NCI-H2029 treated with DMSO at 0.1 percent for 48 hours (cell line): ENCODE measurements at places on chromosomes 16 and 17.

DNA sequence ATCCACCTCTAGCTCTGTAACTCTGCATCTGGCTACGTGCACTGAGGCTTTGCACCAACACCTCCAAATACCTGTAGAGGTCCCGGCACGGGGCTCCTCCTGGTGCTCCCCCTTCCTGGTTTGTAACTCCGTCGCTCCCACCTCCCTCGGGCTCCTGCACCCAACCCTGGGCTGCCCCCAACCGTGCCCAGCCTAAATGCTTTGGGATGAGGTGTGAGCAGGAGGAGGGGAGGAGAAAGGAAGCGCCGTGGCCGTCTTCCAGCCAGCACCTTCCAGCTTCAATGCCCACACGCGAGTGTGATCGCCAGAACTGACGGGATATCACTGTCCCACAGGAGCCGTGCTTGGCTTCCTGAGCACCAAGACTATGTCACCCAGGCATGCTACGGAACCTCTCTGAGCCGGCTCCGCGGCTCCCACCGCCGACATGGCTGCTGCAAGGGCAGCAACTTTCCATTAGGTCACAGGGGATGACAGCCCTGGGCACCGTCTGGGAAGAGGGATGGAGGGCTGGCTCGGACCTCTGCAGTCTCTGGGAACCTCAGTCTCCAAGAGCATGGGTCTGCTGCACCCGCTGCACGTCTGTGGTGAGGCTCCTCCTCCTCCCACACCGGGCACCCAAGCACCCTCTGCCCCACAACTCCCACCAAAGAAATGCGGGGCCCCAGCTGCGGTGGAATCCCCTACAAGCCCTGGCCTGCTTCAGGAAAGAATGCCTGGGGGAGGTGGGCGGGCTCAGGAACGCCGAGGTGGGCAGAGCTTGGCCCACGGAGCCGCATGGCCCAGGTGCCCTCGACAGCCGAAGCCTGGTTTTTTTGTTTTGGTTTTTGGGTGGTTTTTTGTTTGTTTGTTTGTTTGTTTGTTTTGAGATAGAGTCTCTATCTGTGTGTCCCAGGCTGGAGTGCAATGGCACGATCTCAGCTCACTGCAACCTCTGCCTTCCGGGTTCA, 6.4 kb upstream of the SLC38A10 start:
- DNase-seq: no peak

DNA sequence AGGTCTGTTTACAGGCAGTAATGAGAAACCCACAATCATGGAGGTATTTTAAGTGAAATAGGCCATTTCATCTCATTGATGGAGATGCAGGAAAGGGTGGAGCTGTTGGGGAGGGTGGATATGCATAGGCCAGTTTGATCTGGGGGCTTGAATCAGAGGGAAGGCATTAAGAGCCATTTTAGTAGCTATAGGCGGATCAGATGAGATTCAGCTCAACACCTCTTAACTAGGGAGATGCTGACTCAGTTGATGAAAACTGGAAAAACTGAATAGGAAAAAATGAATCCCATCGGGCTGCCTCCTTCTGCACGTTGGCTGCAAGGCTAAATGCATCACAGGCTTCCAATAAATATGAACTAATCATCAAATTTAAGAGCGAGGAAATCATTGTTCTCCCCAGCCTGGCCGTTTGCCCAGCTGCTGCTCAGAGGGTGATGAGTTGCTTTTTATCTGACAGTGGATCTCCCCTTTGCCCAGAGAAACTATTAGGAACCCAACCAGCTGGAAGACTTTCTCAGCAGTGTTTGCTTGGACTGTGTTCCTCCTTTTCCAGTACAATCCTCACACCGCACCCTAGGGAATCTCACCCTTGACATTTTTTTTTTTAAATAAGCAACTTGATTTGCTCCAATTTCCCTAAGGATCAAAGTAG, 149.6 kb downstream of the SOX9 start:
- DNase-seq: no peak

GRCh38 chr17:72463287-72464102, 342.7 kb downstream of the SOX9 start:
- DNase-seq: no peak

- no peak for DNase-seq
Measured at GRCh38 chr17:77572851-77573250, 385.7 kb upstream of the TNRC6C start.

- no peak for DNase-seq
Measured at GRCh38 chr17:74544991-74545842, 698 bp downstream of the CD300C start.

DNA sequence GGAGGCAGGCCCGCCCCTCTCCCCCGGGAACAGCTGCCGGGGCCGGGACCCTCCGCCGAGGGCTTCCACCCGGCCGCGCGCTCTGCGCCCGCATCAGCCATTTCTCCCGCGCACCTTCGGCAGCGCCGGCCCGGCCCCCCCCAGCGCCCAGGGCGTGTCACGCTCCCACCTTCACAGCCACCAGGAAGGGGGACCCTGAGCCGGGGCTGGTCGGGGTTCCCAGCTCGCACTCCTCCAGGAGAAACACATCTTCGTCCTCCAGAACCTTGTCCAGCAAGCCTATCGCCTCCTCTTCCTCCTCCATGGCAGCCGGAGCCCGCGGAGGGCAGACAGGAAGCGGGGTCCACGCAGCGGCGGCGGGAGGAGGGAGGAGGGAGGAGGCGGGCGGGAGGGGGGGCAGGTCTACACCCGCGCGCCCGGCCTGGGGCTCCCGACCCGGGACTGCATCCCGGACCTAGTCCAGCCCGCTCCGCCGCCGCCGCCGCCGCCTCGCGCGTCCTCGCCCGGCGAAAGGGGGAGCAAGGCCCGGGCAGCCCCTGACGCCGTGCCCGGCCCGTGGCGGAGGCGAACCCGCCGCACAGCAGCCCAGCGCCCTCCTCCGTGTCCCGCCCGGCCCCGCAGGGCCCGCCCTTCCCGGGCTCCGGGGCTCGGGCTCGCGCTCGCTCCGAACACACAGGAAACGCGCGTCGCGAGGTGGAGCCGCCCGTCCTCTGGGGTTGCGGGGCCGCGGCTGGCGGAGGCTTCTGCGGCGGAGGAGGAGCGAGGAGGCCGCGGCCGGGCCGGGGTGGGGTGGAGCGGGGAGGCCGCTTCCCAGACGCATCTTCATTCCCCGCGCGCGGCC, 70.8 kb downstream of the ABR start:
- DNase-seq: no peak

DNA sequence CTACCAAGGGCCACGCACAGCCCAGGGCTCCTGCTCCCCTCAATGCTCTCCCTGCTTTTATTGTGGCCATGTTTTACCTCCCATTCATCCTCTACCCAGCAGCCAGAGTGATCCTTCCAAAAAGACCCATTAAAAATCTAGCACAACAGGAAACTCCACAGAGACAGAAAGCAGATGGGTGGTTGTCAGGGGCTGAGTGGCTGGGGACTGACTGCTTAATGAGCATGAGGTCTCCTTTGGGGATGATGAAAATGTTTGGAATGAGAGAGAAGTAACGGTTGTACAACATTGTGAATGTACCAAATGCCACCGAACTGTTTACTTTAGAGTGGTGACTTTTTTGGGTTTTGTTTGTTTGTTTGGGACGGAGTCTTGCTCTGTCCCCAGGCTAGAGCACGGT, 107.4 kb downstream of the GAS7 start:
- DNase-seq: no peak

GRCh38 chr17:27569257-27569722, 61.7 kb upstream of the LGALS9 start:
- no peak for DNase-seq

- DNase-seq: peak; percentile 93
Measured at GRCh38 chr16:177394-177822, 928 bp downstream of the HBA1 start.

DNA sequence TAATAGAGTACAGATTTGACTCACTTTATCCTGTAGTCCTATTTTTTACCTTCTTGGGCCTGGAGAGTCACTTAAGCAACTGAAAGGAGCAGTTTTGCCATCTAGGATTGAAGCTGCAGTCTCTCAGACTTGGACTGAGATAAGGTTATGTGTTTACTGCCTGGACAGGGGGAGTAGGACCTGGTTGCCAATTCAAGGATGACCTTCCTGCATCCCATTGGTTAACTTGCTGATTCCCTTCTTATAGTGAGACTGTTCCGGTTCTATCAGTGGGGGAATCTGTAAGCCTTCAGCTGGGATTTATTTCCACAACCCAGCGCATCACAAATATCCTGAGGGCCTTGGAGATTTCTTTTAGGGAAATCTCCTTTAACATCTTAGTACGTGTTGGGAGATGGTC, 2.9 kb downstream of the UBN1 start:
- DNase-seq: no peak

- no peak for DNase-seq
Measured at GRCh38 chr16:85517563-85518179, 95.5 kb upstream of the GSE1 start.

GRCh38 chr17:1040216-1040600, 43.3 kb downstream of the TIMM22 start:
- no peak for DNase-seq

GRCh38 chr16:77775911-77776909, 12.2 kb upstream of the VAT1L start:
- DNase-seq: no peak

DNA sequence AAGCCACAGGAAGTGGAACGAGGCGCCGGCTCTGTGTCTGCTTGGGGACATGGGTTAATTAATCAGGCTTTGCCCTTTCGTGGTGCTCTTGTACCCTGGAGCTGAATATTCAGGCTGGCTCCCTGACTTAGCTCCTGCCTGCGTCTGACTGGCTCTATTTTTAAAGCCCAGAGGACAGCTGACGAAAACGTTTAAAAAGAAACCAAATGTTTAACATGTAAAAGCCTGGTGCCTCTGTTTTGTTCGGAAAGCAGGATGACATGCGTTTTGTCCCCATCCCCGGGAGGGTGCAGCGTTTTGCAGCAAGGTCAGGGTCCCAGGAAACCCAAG, 61.1 kb downstream of the NT5M start:
- no peak for DNase-seq

GRCh38 chr17:75067856-75068255, 19.9 kb upstream of the SLC16A5 start:
- DNase-seq: no peak

DNA sequence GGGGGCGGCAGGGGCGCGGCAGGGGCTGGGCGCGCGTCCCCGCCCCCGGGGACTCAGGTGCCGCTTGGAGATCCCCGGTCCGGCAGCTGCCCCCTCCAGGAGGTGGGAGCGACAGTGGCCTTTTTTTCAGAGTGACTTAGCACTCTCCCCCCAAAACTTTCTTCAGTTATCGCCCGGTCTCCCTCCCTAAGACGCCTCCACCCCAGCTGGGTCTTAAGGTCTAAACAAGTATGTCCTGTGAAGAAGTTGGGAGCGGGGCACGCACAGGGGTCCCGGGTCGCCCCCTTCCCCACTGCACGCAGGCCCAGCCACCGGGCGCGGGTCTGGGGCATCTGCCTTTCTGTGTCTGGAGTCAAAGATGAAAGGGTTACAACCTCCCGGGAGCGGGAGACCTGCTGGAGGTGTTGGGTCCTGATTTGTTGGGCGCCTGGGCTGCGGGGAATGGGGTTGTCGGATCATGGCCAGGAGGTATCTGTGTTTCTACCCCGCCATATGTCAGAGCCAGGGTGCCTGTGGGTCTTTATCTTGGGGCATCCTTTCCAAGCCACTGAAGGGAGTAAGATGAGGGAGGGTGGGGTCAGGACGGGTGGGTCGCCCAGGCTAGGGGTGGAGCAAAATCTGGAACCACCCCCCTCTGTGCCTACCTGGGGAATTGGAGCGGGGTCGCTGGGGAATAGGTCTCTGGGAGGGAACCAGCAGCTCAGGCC, 757 bp downstream of the FMNL1 start:
- DNase-seq: no peak

- DNase-seq: no peak
Measured at GRCh38 chr16:14095883-14096551, 24.9 kb downstream of the MRTFB start.

DNA sequence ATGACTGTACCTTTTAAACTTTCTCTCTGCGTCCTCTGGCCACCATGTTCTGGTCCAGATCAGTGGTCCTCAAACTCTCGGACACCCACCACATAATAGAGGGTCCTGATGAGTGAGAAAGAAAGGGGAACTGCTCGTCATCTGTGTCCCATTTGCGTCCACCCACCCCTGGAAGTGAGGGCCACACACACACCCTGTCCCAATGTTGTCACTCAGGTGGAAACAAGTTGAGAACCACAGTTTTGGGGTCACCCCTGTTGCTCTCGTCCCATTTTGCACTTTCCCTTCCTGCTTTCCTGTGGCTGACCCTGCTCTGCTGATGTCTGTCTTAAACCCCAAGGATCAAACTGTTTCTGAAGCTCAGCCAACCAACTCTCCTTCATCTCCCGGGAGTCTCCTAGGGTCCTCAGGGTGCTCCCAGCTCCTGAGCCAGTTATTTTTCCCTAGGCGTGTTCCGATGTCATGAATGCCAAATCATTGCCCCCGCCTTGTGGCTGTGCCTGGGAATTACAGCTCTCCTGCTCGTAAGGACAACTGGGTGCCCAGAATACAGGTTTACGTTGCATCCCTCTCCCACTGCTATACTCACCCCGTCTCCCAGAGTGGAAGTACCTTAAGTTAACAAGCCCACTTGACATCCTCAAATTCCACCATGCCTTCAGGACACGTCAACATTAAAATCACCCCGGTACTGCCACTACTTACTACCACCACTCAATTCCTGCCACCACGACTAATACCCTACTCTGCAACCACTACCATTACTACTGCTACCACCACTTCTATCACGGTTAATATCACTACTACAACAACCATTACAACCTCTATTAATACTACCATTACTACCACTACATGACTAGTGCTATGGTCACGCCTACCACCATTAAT, 26.0 kb upstream of the HNF1B start:
- peak; percentile 25 for DNase-seq

DNA sequence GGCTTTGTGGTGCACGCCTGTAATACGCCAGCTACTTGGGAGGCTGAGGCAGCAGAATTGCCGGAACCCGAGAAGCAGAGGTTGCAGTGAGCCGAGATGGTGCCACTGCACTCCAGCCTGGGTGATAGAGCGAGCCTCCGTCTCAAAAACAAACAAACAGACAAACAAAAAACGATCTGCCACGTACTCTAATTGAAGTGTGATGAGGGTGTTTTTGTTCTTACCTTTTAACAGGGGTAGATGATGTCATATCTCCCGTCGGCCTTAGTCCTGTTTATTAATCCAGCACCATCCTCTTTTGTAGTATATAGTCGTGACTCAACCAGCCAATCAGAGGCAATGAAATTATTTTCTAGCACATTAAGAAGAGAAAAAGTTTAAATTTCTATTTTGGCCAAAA, 58.5 kb downstream of the IQCK start:
- no peak for DNase-seq

GRCh38 chr16:84700446-84701300, 873 bp downstream of the USP10 start:
- no peak for DNase-seq

DNA sequence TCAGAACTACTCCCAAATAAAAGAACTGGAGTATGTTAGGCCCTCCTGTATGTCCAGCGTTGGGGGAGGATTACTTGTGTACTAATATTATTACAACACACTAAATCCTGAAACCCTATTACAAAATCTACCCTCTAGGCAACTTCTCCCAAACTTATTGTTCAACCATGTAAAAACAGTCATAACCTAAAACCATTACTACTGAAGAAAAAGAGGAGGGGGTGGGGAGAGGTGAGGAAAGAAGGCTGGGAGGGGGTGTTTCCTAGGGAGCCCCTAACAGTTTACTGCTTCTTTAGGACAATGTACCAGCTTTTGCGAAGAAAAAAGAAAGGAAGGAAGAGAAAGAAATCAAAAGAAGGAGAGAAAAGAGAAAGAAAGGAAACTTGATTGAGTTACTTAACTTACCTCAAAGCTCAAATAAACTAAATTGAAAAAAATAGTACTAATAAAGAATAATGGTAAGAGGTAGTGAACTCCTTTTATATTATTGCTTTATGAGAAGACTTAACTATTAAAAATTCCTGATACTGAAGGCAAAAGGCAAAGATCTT, 2.3 kb downstream of the SALL1 start:
- DNase-seq: no peak
